Stimulated activated CD8-positive, alpha-beta memory T cell treated with anti-CD3 and anti-CD28 coated beads, Interleukin-4, amount 100 ng/mL, for 1 hour (primary cell): ENCODE measurements at places on chromosomes 1 and 21.

GRCh38 chr1:228873709-228874108 lies 138.4 kb downstream of the RHOU start:
- DNase-seq: no peak

DNA sequence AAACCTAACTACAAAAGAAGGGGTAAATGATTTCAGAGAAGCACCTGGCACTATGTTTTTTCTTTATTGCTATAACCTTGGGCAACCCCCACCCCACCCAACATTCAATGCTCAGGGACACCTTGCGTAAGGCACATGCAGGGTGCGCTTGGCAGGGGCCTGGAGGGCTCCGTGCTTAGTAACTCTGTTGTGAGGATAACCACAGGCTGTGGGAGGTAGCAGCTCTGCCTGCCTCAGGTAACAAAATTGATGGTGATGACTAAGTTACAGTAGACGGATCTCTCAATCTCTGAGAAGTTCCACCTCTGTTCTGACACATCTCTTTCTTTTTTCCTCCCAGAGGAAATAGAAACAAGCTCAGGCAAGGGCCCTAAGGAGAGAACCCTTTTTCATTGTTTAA lies 8.7 kb upstream of the CCN1 start:
- DNase-seq: no peak

GRCh38 chr1:182718311-182718710 lies 33.9 kb upstream of the RGS8 start:
- DNase-seq: no peak

DNA sequence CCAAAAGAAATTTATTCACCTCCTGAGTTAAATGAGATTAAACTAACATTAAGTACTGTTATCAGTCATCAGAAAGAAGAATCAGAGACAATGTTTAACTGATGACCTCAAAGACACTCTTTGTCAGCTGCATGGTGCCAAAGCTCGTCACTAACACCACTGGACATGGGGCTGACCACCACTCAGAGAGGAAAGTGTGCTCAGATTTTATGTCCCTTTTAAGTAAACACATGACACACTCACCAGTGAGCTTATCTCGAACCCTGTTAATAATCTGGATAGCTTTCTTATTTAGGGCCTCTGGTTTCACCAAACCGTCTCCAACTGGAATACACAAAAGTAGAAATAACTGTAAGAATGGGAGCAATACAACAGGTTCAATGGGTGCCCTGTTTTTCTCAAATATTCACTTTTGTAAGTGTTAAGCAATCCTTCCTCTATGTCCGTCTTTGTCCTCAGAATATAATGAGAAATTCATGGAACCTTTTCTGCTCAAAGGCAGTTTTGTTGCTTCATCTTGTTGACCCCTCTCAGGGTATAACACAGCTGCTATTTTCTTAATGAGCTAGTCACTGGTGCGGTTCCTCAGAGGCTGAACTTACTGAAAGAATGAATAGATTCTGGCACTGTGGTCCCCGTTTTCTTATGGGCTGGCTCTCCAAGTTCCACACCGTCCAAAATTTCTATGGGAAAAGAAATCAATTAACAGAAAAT lies 9.5 kb upstream of the EXOSC10 start:
- DNase-seq: no peak

DNA sequence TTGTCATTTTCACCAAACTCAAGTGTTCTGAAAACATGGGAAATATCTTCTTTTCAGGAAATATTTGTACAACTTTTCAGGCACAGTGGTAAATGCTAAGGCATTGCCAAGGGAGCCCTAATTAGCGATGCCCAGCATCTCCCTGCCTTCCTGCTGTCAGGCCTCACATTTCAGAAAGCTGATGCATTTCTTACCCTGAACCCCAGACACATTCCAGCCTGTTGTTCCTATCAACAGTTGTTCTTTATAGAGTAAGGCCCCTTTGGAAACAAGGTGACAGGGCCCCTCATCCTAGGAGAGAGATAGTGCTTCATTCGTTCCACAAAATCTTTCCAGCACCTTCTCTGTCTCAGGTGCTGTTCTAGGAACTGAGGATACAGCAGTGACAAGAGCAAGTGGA lies 135.9 kb upstream of the COA6 start:
- no peak for DNase-seq

DNA sequence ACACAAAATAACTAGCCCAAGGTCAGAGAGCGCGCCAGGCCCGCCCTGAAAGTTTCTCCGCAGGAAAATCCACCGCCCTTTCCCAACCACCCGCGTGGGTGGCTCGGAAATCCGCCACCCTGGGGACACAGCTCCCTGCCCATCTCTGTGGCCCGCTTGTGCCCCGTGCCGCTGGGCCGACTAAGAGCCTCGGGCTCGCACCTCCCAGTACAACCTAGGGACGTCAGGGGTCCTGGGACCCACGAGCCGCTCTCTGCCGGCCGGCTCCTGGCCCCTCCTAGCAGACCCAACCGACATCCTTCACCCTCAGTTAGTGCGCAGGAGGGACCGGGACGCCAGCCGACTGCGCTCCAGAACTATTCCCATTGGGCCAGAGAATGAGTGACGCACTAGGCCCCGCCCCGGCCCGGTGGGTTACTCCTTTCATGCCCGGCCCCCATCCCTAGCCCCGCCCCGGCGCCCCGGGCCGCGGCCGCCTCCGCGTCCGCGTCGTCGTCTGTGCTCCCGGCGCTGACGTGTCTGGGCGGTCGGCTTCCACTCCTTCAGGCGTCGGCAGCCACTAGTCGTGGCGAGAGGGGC lies 396 bp upstream of the UAP1 start:
- DNase-seq: peak; percentile 94

- DNase-seq: no peak
Observed at GRCh38 chr1:21277180-21277579, 13.1 kb downstream of the ECE1 start.

- no peak for DNase-seq
Observed at GRCh38 chr1:97451944-97452343, 468.9 kb downstream of the DPYD start.

GRCh38 chr1:46822248-46822826 lies 23.5 kb downstream of the CYP4B1 start:
- DNase-seq: no peak

- DNase-seq: no peak
Observed at GRCh38 chr1:206854401-206855129, 10.9 kb upstream of the IL20 start.

GRCh38 chr1:152001631-152002584 lies 8.2 kb upstream of the S100A10 start:
- DNase-seq: peak; percentile 55

DNA sequence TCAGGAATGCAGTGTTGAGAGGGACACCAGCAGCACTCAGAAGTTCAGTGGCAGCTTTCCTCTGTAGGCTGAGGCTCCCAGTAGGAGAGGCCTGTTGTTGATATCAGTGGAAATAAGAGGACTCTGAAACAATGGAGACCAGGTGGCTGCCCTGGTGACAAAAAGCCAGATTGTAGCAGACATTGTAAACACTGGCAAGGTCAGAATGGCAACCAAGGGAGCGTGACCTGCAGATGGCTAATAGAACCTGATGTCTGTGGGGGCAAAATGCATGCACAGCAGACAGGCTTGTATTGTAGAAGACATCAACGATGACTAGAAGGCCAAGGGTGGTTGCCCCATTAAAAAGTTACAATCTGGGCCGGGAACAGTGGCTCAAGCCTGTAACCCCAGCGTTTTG lies 53.1 kb upstream of the GPR37L1 start:
- no peak for DNase-seq

GRCh38 chr21:31394309-31394708 lies 50.2 kb upstream of the TIAM1 start:
- no peak for DNase-seq

- DNase-seq: no peak
Observed at GRCh38 chr1:40161888-40162397, 756 bp downstream of the RLF start.

DNA sequence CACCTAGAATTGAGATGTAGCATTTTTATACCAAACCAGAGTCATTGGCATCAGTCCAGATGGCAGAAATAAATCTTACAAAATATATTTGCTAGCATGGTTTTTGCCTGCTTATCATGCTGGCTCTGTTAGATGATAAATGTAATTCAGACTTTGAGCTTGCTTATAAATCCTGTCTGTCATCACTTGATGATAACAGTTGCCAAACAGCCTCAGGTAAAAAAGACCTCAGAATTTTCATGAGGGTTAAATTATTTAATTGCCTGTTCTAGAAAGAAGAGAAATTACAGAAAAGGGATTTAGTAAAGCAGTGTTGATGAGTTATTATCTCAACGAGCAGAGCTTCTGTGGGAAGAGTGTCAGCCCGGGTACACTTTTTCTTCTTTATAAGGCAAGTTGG lies 83.3 kb downstream of the FNBP1L start:
- no peak for DNase-seq

- no peak for DNase-seq
Observed at GRCh38 chr1:54558434-54559030, 10.5 kb downstream of the ACOT11 start.

GRCh38 chr21:45021428-45022347 lies 52.7 kb upstream of the ADARB1 start:
- DNase-seq: no peak

DNA sequence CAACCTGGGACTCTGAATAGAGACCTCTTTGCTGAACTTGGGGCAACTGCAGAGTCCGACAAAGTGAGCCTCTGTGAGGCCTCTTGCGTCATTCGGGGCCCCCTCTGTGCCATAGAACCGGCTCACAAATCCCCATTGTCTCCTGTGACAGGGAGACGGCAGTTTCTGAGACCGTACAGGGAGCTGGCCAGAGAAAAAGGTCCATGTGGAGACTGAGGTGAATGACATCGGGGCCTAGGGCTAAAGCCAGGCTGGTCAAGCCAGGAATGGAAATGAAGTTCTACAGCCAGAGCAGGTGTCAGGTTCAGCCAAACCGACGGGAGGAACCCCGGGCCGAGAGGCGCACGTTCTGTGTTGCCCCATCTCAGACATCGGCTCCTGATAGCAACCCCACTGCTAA lies 37.1 kb upstream of the TRIM67 start:
- no peak for DNase-seq

DNA sequence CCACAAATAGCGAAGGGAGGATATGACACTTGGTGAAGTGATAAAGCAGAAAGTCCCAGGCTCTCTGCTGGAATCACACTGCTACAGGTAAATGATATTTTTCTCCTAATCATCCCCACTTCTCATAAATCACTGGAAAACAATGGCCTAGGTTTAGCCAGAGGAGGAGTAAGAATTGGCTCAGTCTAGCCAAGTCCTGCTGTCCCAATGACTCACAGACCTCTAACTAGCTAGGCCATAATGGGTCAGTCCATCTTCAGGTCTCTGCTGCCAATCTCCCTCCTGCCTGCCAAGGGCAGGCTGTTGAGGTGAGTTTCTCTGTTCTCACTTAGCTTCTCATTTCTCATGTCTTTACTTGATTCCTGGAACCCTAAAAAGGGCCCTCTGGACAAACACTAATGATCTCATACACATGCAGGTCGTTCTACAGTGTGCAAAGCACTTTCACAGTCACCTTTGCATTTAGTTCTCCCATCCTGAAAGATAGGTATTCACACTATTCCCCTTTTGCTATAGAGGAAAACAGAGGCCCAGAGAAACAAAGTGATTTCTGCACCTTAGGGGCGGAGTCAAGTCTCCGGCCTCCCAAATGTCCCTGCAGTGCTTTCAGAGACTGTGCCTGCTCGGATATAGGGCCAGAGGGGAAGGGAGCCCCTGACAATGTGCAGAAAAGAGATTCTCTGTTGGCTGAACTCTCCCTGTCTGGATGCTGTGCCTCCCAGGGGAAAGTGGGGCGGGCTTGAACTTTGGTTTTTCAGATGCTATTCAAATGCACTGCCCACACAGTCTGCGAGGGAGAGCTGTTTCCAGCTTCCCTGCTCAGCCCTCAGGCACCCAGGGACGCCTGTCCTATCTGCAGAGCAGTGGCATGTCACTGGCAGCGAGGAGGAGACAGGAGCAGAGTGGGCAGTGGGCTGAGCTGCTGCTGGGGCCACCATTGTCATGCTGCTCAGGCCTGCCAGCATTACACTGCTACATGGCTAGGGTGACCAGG lies 3.9 kb upstream of the CDK18 start:
- DNase-seq: no peak

GRCh38 chr1:247530785-247531184 lies 5.5 kb downstream of the OR2C3 start:
- no peak for DNase-seq

DNA sequence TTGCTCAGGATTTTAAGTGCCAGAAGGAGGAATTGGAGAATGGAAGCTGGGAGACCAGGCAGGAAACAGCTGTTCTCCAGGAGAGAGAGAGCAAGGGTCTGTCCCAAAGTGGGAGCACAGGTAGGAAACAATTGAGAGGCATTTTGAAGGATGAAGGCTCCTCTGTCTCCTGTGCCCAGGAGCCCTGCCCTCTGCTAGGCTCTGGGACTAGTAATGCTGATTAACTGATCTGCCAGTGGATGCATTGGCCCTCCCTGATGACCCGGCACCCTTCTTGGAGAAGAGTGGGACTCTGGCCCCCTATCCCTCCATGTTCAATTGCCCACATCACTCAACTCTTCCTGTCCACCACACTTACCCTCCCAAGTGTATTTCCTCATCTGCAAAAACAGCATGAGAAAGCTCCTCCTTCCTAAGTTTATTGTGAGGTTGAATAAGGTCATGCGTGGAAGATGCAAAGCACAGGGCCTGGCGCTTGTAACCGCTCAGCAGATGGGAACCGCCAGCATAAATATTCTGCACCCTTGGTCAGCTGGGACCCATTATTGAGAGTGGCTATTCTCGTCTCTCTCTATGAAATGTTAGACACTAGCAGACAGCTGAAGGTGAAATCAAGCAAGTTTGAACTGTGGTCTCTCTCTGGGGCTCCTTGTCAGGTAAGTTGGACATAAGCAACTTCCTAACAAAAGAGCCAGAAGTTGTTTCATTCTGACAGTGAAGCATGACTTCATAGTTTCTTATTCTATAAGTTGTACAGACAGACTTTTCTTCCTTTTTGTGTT lies 63.0 kb upstream of the ANGPTL1 start:
- no peak for DNase-seq

DNA sequence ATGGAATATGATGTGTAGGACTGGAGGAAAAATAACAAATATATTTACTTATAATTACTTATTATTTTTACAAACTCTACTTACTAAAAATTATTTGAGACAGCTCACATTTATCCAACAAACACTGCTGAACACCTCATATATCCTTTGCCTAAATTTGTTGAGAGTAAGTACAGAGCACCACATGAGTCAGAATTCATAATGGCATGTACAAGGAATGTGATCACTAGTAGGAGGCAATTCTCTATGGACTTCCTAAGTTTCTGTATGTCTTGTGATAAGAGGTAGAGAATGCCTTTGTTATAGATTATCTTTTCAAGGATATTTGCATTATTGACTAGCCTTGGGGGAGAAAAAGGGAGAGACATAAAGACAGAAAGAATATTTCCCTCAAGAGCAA lies 8.2 kb upstream of the ST6GALNAC3 start:
- no peak for DNase-seq
